ENCODE measurements at places on chromosomes 4 and X.
A peak's percentile ranks its signal among the peaks of the same experiment; 100 is the strongest.

DNA sequence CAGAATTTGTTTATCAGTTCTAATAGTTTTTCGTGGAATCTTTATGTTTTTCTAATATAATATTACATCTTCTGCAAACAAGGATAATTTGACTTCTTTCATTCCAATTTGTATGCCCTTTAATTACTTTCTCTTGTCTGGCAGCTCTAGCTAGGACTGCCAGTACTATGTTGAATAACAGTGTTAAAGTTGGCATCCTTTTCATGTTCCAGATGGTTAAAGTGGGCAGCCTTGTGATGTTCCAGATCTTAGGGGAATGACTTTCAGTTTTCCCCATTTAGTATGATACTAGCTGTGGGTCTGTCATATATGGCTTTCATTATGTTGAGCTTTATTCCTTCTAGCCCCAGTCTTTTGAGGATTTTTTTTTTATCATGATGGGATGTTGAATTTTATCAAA is 220.6 kb upstream of the WDFY3 start:
- DNase-seq, result no peak

DNA sequence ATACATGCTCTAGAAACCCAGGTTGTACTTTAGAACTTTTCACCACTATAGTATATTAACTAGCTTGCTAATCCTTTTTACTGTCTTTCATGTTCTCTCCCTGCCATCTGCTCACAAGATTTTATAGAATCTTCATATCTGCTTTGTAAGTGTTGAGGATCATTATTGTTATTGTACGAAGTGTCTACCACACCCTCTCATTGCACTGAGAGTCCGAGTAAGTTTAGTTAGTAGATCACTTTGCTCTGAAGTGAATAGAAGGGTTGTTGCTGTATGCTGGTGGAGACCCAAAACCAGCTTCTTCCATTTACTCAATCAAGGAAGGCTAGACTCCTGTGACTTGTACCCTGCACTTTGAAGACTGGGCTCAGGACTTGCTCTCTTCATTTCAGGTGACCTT is 17.1 kb downstream of the GAB1 start:
- DNase-seq, result no peak

DNA sequence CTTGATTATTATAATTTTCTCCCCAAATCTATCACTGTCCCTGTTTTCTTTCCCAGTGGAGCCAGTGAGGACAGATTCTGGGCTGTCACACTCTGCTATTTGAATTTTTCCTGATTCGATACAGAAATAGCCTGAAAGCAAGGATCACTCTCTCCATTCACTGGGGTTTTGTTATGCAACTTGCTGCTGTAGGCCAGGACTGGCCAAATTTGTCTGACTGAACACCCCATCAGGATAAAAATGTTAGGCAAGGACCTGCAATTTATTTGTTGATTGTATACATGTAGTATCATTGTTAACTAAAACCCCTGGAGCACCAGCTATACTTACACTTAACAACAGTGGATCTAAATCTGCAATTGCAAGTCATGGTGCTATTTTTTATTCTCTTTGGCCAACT is 68.7 kb downstream of the AASDH start:
- no peak for DNase-seq

- no peak for DNase-seq
Measured at GRCh38 chr4:74486905-74487304, 42.0 kb downstream of the AREG start.

DNA sequence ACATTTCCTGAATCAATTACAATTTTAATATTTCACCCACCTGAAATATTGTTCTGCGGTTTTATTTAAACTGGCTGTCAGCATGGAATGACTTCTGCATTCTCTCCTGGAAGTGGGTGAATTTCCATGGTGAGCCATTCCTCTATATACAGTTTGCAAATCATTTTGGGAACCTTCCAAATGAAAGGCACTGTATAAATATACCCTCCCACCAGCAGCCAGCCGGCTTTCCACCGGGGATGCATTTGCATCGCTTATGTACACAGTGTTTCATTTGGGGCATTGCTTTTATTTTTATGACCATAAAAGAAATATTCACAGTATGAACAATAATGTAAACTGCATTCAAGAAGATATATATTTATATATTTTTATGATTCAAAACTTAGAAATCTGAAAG is 4.7 kb upstream of the IL1RAPL1 start:
- no peak for DNase-seq

- DNase-seq, result no peak
Measured at GRCh38 chrX:20664774-20665173, 398.1 kb upstream of the RPS6KA3 start.

GRCh38 chrX:31190221-31190975 is 118.6 kb upstream of the FTHL17 start:
- DNase-seq, result no peak

DNA sequence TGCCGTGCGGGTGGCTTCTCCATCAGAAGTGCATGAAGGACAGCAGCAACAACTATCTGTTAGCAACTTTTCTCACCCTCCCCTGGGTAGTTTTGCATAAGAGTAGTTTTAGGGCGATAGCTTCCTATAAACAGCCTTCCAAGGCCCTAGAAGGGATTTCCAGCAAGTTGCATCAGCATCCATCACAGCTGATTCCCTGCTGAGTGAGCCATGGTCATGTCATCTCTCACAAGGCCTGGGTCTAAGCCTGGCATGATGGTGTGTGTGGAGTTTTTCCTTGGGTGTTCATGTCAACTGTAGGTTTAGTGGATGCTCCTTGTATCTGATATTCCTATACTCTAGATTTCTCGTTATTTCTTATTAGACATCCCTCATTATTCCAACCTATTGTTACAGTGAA is 2324.7 kb upstream of the AGA start:
- DNase-seq, result no peak

- no peak for DNase-seq
Measured at GRCh38 chr4:101218346-101218745, 129.0 kb downstream of the PPP3CA start.

- DNase-seq, result no peak
Measured at GRCh38 chrX:127578395-127578794, 473.8 kb downstream of the ACTRT1 start.

GRCh38 chrX:111376897-111377578 is 35.0 kb downstream of the DCX start:
- DNase-seq, result peak; percentile 67

DNA sequence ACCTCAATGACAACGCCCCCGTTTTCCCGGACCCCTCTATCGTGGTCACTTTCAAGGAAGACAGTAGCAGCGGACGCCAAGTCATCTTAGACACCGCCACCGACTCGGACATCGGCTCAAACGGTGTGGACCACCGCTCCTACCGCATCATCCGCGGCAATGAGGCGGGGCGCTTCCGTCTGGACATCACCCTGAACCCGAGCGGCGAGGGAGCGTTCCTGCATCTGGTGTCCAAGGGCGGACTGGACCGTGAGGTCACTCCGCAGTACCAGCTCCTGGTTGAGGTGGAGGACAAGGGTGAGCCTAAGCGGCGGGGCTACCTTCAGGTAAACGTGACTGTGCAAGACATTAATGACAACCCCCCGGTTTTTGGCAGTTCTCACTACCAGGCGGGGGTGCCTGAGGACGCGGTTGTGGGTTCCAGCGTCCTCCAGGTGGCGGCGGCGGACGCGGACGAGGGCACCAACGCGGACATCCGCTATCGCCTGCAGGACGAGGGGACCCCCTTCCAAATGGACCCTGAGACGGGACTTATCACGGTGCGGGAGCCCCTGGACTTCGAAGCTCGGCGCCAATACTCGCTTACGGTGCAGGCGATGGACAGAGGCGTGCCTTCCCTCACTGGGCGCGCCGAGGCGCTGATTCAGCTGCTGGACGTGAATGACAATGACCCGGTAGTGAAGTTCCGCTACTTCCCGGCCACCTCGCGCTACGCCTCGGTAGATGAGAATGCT is 2.2 kb downstream of the FAT4 start:
- peak; percentile 56 for DNase-seq

DNA sequence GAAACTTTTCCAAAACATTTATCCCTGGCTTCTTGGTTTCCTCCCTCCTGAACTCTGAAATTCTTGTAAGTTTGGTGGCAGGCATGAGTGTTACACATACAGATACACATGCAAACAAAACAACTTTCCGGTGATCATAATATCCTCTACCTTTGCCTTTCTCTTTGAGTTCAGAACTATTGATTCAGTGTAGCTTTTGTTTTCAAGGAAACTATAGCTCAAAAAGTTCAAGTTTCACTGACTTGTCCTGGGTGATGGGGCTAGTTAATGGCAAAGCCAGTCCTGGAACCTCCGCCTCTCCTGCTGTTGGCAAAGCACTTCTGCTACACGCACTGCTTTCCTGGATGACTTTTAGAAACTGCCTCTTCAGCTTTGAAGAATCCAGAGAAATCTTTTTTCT is 177.3 kb upstream of the FAT1 start:
- DNase-seq, result no peak

DNA sequence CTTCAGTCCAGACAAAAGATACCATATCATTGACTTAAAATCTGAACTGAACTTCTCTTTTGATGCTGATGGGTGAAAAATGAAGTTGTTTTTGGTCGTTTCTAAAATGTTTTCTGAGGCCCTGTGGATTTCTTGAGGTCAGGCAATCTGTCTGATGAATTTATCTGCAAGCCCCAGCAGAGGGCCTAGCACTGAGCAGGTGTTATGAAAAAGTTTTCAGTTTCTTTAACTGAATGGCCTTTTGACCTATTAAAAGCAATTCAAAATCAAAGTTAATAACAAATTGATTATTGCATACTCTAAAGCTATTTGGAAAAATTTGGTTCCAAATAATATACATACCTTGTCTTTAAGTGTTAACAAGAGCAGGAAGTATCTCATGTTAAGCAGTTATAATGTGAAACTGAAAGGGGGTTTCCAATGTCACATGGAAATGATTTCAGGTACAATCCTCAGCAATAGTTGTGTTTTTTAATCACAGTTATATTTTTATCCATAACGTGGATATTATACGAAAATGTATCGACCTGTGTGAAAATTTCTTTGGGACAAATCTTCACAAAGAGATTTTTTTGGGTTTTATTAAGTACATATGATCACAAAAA is 285.0 kb downstream of the SPANXN1 start:
- no peak for DNase-seq

DNA sequence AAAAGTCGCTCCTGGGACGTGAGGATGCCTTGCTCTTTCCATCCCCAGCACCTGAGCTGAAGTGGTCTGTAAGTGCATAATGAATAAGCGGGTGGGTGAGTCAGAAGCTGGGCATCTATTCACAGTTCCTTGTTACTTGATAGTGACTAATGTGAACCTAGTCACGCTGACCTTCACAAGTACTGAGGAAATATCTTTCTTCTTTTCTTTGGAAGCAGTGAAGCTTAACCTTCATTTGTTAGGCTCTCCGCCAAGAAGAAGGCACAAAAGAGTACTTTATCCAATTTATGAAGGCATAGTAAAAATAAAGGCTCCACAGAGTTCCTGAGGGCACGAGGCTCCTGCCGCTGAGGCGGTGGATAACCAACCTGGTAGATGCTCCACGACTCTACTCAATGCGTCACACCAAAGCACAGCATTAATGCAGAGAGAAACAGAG is 475.7 kb upstream of the SLIT2 start:
- peak; percentile 70 for DNase-seq

GRCh38 chr4:56627375-56627774 is 53.7 kb downstream of the HOPX start:
- no peak for DNase-seq

DNA sequence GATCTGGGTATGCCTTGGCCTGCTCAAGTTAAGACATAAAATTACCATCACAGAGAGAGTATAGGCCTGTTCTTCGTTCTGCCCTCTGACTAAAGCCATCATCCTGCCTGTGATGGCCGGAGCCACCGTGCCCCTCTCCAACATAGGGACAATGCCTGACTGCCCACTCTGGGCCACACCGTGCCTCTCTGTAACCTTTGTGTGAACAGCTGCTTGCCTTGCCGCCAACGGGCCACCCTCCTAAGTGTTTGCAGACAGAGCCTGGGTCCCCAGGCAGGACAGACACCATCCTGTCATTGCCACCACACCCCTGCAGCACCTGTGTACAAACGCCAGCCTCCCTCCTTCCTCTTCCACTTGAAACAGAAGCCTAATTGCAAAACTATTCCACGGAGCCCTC is 298.7 kb upstream of the TENM3 start:
- no peak for DNase-seq

DNA sequence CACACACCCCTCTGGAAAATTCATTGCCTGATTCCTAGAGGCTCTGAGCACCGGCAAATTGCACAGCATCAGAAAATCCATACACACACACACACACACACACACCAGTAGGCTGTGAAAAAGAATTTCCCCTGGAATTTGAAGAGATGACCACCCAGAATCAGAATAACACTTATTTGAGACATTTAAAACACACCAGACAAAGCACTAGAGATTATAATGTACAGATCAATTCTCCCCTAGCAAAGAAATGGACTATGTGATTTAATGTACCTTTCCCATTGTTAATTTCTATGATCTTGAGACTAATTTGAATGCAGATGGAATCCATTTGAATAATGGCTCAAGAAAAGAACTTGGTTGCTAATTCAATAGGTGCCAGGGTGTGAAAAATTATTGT is 399.3 kb downstream of the HNRNPD start:
- no peak for DNase-seq

DNA sequence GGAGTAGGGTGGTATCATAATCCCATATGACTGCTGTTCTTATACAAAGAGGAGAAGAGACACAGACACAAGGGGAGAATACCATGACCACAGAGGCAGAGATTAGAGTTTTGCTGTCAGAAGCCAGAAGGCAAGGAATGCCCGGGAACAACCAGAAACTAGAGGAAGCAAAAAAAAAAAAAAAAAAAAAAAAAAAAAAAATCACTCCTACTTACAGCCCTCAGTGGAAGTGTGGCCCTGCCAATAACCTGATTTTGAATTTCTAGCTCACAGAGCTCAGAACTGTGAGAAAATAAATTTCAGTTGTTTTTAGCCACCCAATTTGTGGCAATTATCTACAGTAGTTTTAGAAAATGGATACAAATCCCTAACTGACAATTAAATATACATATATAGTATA is 30.4 kb upstream of the UBE2NL start:
- DNase-seq, result no peak

- no peak for DNase-seq
Measured at GRCh38 chr4:172978848-172979247, 189.8 kb upstream of the GALNT7 start.

DNA sequence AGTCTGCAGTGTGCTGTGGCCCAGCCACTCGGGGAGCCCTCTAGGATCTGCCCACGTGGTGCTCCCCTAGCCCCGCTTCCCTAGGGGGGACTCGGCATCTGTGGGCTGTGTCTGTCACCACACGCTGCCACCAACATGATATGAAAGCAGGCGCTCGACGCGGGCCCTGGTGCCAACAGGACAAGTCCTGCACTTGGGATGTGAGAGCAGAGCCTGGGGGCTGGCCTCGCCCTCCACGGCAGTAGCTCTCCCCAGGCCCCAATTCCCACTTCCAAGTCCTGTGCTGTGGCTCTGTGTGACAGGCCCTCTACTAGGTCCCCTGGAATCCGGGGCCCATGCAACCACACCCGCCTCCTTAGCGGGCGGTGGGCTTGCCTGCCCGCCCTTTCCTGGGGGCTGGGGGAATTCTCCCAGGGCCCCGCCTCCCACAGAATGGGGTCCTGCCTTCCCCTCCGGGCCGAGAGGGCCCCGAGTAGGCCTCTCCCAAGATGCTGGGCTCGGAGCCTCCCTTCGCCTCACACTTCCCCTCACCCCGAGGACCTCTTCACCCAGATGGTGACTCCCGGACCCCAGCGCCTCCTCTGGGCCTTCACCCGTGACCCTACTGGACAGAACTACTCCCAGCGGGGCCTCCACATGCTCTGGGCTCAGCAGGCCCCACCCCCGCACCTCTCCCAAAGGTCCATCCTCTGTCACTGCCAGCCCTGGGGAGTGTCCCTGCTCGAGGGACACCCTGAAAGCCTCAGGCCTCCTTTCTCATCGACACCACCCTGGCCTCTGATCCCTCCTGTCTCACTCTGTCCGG is 11.2 kb downstream of the LRPAP1 start:
- DNase-seq, result no peak

- DNase-seq, result no peak
Measured at GRCh38 chrX:24285082-24285481, 28.8 kb downstream of the SUPT20HL2 start.
